ENCODE measurements at places on chromosomes 12 and 14. TPM values are rescaled to one million over a fixed set of nuclear protein-coding genes. Genes with fewer than 3 reads are reported as not detected.

GRCh38 chr12:128083132-128083729, 183.7 kb upstream of the TMEM132C start:
- DNase-seq = no peak
- H3K27me3 ChIP-seq = no peaks in the 10 kb centered on the region
- H3K27ac ChIP-seq = no peak overlapping the region
- H3K4me1 ChIP-seq = no peaks in the 10 kb centered on the region
- H3K36me3 ChIP-seq = no peaks in the 10 kb centered on the region

- no peak for DNase-seq
- H3K4me3 ChIP-seq = no peak overlapping the region
- H3K27ac ChIP-seq = no peak overlapping the region
- peaks cover 18% of the 10 kb centered on the region for H3K36me3 ChIP-seq
- peaks cover 5% of the 10 kb centered on the region for H3K27me3 ChIP-seq
- peaks cover 24% of the 10 kb centered on the region for H3K4me1 ChIP-seq
Measured at GRCh38 chr14:49849213-49849847, 3.3 kb downstream of the NEMF start.

DNA sequence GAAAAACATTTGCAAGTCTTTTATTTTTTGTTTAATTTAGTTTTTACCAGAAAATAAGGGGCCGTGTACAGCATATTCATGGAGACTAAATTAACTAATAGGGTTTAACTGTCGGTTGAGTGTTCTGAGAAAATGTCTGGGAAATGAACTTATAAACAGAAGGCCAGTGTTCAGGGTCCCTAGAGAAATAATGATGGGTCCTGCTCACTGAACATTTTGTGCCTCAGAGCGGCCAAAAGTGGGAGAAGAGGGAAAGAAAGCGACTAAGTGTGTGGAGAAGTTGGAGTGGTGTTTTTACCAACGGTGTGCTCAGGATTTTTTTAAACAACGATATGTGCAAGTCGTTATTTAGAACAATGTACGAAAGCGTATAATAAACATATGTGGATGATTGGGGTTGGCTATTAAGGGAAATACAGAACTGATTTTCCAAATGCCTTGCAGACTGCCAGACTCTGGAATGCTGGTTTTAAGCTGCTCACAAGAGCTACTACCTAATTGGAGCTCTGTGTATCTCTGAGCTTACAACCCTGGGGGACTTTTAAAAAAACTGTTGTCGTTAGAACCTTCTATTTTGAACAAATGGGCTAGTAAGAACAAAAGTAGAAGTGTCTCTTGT, 166.7 kb downstream of the SLC38A4 start:
- no peaks in the 10 kb centered on the region for H3K27me3 ChIP-seq
- DNase-seq = no peak
- H3K36me3 ChIP-seq = 0 out of 2 replicates have a peak, but pooled peaks cover 9% of the 10 kb centered on the region
- peaks cover 73% of the 10 kb centered on the region for H3K4me1 ChIP-seq
- peak overlapping the region; percentile 77 for H3K4me3 ChIP-seq

The DEGS2 gene
- total RNA-seq = not detected

- peaks cover 14% of the 10 kb centered on the region for H3K36me3 ChIP-seq
- no peak overlapping the region for H3K27ac ChIP-seq
- no peaks in the 10 kb centered on the region for H3K27me3 ChIP-seq
- no peak overlapping the region for H3K4me3 ChIP-seq
- peaks cover 8% of the 10 kb centered on the region for H3K4me1 ChIP-seq
Measured at GRCh38 chr14:37985826-37986470, 221.8 kb upstream of the SSTR1 start.

DNA sequence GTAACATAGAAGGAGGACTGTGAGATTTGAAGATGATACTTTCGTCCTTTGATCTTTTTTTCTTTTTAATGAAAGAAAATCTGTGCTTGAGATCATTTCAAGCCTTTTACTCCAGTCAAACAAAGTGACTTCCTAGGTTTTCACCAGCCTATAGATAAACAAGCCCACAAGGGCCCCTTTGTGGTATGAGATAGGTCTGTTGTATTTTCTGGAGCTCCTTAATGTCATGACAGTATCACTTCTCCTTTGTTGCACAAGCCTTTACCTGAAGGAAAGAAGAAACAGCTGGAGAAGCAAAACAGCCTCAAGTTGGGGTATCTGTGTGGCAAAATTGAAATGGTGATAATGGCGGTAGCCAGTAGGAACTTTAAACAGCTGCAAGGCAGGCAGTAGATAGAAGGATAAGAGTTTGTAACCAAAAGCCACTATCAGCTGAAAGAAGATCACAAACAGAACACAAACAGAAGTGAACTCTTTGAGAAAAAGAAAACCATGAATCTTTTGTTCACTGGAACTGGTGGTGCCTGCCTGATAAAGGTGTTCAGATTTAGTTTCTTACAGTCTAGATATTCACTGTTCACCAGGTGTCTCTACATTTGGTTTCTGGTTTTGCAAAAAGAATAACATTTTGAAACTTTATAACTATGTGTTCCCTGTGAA, 96.8 kb downstream of the LGR5 start:
- no peak overlapping the region for H3K27ac ChIP-seq
- H3K4me3 ChIP-seq = no peak overlapping the region
- no peaks in the 10 kb centered on the region for H3K36me3 ChIP-seq
- DNase-seq = no peak
- H3K4me1 ChIP-seq = no peaks in the 10 kb centered on the region

The FAM186B gene
- not detected for total RNA-seq

DNA sequence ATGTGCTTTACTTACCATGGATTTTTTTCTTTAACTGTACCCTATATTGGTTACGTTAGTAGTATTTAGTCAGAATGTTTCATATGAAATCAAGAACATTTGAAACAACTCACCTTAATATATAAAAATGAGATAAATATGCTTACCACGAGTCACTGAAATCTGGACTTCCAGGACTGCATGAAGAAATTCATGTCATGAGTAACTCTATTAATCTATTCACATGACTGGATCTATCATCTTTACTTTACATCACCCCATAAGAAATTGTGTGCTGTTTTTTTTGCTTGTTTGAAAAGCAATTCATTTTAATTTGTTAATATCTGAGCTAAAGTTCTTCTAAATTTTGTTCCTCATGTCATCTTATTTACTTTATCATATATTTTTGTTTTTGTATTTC, 5.2 kb downstream of the EPYC start:
- H3K36me3 ChIP-seq = no peaks in the 10 kb centered on the region
- DNase-seq = no peak
- H3K27ac ChIP-seq = no peak overlapping the region
- H3K4me3 ChIP-seq = no peak overlapping the region
- no peaks in the 10 kb centered on the region for H3K27me3 ChIP-seq
- peaks cover 18% of the 10 kb centered on the region for H3K4me1 ChIP-seq

DNA sequence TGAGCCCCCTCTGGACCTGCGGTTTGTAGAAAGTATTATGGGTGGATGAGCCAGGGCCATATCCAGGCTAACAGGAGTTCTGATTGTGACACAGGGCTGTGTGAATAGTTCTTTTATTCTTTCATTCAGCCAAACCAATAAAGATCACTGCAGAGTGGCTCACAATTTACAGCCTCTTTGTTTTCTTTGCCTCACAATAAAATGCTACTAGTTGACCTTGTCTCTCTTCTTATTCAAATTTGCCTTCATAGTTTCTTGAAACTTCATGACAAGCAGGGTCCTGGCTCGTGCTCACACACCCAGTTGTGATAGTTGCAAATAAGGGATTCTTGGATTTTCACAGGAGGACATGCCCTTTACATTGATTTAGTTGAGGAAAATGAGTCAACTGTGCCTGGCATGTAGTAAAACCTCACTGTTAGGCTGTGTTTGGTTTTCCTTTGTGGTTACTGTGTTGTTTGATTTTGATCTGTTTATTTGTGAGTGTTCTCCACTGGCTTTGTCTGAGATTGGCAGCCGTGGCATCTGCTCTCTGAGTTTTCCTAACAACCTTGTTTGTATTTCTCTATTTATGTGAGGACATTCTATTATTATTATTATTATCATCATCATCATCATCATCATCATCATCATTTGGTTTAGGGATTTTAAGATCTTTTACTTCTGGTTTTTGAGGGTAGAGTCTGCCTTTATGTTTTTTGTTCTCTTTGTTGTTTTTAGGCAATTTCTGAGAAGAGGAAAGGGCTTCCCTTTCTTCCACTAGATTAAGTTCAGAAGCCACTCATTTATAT, 2.7 kb upstream of the KRT6B start:
- no peak for DNase-seq
- peaks cover 48% of the 10 kb centered on the region for H3K27me3 ChIP-seq
- H3K4me3 ChIP-seq = no peak overlapping the region
- no peak overlapping the region for H3K27ac ChIP-seq
- H3K36me3 ChIP-seq = no peaks in the 10 kb centered on the region

GRCh38 chr12:89840162-89840922, 131.7 kb upstream of the ATP2B1 start:
- DNase-seq = no peak
- peaks cover 6% of the 10 kb centered on the region for H3K4me1 ChIP-seq
- H3K36me3 ChIP-seq = no peaks in the 10 kb centered on the region
- no peak overlapping the region for H3K4me3 ChIP-seq
- H3K27ac ChIP-seq = no peak overlapping the region

The SLC17A8 gene
- not detected for total RNA-seq

GRCh38 chr12:90515199-90516175, 439.5 kb downstream of the CCER1 start:
- DNase-seq = no peak
- no peak overlapping the region for H3K4me3 ChIP-seq
- no peak overlapping the region for H3K27ac ChIP-seq
- H3K4me1 ChIP-seq = no peaks in the 10 kb centered on the region
- H3K36me3 ChIP-seq = no peaks in the 10 kb centered on the region
- H3K27me3 ChIP-seq = no peaks in the 10 kb centered on the region

GRCh38 chr14:24156840-24157239, 4.2 kb upstream of the IRF9 start:
- no peak overlapping the region for H3K27ac ChIP-seq
- peaks cover 3% of the 10 kb centered on the region for H3K27me3 ChIP-seq
- no peak for DNase-seq
- no peak overlapping the region for H3K4me3 ChIP-seq

The LMNTD1 gene
- total RNA-seq = 0.94 TPM

The CYP27B1 gene
- total RNA-seq = 0.82 TPM

GRCh38 chr14:29805415-29806123, 122.1 kb downstream of the PRKD1 start:
- H3K27me3 ChIP-seq = no peaks in the 10 kb centered on the region
- H3K4me1 ChIP-seq = peaks cover 11% of the 10 kb centered on the region
- peak overlapping the region; percentile 11 for H3K27ac ChIP-seq
- peak; percentile 72 for DNase-seq
- H3K36me3 ChIP-seq = no peaks in the 10 kb centered on the region
- no peak overlapping the region for H3K4me3 ChIP-seq

The PCED1B gene
- 4.0 TPM for total RNA-seq

- no peak for DNase-seq
- no peak overlapping the region for H3K4me3 ChIP-seq
- no peaks in the 10 kb centered on the region for H3K4me1 ChIP-seq
- H3K27me3 ChIP-seq = peaks cover 57% of the 10 kb centered on the region
Measured at GRCh38 chr12:120064054-120064940, 52.3 kb downstream of the RAB35 start.

GRCh38 chr14:103250874-103251273, 83.2 kb upstream of the EIF5 start:
- H3K4me1 ChIP-seq = peaks cover 6% of the 10 kb centered on the region
- peaks cover 26% of the 10 kb centered on the region for H3K27me3 ChIP-seq
- H3K4me3 ChIP-seq = no peak overlapping the region
- H3K27ac ChIP-seq = no peak overlapping the region
- DNase-seq = no peak

DNA sequence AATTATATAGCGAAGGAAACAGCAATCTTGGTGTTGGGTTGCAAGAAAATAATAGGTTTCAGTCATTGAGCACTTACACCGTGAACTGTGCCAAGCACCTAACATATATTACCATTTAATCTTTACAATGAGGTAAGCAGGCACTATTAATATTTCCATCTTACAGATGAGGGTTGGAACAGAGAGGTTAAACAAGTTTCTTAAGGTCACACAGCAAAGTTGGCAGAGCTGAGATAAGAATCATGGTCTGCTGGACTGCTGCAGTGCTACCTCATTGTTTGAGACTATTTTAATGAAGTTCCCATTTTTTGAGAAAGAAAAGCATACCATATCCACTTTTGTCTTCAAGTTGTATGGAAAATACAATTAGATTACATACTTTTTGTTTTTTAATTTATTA, 1.7 kb downstream of the ERG28 start:
- peaks cover 2% of the 10 kb centered on the region for H3K27me3 ChIP-seq
- H3K4me3 ChIP-seq = no peak overlapping the region
- no peak overlapping the region for H3K27ac ChIP-seq
- DNase-seq = no peak

The FITM1 gene
- not detected for total RNA-seq

The RNASE2 gene
- total RNA-seq = not detected

GRCh38 chr14:22610931-22611330, 12.8 kb downstream of the ABHD4 start:
- no peak overlapping the region for H3K27ac ChIP-seq
- H3K36me3 ChIP-seq = peaks cover 29% of the 10 kb centered on the region
- no peaks in the 10 kb centered on the region for H3K27me3 ChIP-seq
- no peak for DNase-seq
- H3K4me1 ChIP-seq = peaks cover 33% of the 10 kb centered on the region
- H3K4me3 ChIP-seq = no peak overlapping the region

DNA sequence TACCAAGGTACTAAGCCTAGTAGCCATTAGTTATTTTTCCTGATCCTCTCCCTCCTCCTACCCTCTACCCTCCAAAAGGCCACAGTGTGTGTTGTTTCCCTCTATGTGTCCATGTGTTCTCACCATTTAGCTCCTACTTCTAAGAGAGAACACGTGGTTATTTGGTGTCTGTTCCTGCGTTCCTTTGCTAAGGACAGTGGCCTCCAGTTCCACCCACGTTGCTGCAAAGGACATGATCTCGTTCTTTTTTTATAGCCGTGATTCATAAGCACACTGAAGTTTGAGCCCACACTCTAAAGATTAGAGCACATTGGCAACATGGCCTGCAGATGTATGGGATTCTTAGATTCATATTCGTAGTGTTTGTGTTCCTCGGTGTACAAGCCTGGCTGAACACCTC, 8.1 kb upstream of the STX2 start:
- no peak overlapping the region for H3K4me3 ChIP-seq
- peak overlapping the region; percentile 69 for H3K27ac ChIP-seq
- H3K36me3 ChIP-seq = no peaks in the 10 kb centered on the region

GRCh38 chr14:104428333-104428851, 151.2 kb upstream of the C14orf180 start:
- no peaks in the 10 kb centered on the region for H3K4me1 ChIP-seq
- H3K36me3 ChIP-seq = 0 out of 2 replicates have a peak, but pooled peaks cover 7% of the 10 kb centered on the region
- no peak for DNase-seq
- H3K27ac ChIP-seq = no peak overlapping the region
- H3K4me3 ChIP-seq = no peak overlapping the region
- H3K27me3 ChIP-seq = peaks cover 2% of the 10 kb centered on the region

- H3K4me3 ChIP-seq = no peak overlapping the region
- H3K27ac ChIP-seq = no peak overlapping the region
- H3K27me3 ChIP-seq = no peaks in the 10 kb centered on the region
- peaks cover 26% of the 10 kb centered on the region for H3K36me3 ChIP-seq
Measured at GRCh38 chr12:50725011-50725942, 38.6 kb upstream of the ATF1 start.

DNA sequence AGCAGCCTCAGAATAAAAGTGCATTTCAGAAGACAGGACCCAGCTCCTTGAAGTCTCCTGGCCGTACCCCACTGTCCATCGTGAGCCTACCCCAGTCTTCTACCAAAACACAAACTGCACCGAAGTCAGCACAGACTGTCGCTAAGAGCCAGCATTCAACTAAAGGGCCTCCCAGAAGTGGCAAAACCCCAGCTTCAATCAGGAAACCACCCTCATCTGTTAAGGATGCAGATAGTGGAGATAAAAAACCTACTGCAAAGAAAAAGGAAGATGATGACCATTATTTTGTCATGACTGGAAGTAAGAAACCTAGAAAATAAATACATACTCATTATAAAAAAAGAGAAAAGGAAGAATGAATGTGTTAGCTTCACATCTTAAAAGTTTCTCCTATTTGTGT, 51.1 kb downstream of the GAS2L3 start:
- H3K4me1 ChIP-seq = no peaks in the 10 kb centered on the region
- no peak for DNase-seq
- H3K36me3 ChIP-seq = peaks cover 6% of the 10 kb centered on the region
